ENCODE measurements at places on chromosomes 16 and 17.

DNA sequence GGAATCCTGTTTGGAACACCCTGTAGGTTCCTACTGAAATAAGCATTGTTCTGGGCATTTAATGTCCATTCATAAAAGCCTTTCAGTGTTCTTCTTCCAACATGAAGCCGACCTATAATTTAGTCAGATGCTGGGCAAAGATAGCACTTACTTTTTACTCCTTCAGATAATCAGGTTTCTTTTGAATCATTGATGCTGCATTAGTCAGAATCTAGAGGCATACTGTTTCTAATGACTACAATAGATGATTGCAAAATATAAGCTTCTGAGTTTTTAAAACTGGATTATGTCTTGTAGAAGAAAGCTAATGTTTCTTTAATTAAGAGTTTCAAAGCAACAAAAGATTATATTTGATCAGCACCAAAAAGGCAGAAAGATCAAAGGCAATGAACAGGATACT is 16.0 kb downstream of the MMD start:
- DNase-seq, result no peak

DNA sequence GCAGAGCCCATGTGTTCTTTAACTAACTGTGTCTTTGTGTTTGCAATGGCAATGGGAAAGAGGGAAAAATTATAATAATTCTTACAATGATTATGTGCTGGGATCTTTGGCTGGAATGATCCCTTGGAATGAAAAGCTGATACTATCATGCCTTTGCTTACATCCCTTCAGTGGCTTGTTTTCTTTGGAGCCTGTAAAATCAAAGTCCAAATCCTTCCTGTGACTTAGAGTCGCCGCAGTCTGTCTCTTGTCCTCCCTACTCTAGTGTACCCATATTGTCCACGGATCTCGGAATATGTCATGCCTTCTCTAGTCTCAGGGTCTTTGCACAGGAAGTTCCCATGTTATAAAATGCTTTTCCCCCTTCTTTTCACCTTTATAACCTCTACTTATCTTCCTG is 111.7 kb upstream of the MAF start:
- no peak for DNase-seq

DNA sequence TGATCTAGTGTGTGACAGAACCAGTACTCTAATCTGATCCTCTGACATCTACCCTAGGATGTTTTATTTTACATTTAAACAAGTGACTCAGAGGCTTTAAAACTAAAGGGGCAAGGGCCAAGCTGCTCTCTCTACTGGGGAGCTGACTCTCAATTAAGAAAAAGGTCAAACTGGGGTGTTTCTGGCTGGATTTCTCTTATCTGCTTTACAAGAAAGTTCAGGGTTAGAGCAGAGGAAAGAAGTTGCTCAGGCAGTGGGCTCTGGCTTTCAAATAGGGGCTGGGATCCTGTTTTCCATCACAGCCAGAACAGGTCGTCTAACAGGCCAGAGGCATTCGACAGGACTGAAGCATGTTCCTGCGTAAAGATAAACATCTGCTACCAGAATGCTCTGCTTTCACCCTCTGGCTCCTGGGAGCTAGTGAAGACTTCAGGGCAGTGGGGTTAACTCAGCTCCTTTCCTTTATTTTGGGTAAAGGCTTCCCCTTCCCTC is 8.5 kb downstream of the MMP28 start:
- no peak for DNase-seq

GRCh38 chr17:16459855-16460550 is 32.0 kb downstream of the LRRC75A start:
- no peak for DNase-seq

GRCh38 chr16:56102906-56103305 is 88.4 kb upstream of the GNAO1 start:
- DNase-seq, result no peak

- DNase-seq, result no peak
Measured at GRCh38 chr16:19757026-19757425, 39.0 kb downstream of the IQCK start.

DNA sequence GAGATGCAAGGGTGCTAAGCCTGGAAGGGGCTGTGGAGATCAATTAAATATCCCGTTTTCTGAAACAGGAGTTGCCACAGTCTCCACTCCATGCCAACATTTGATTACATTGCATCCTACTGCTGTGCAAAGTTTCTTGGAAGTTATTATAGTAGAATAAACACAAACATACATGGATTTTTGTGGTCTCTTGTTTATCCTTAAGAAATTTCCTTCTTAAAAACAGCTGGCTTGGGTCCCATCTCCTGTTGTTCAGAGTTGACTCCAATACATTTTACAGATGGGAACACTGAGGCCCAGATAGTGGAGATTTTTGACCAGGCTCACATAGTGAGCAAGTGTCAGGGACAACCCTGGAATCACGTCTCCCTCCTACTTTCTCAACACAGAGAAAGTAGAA is 124.0 kb upstream of the ADAMTS18 start:
- no peak for DNase-seq

DNA sequence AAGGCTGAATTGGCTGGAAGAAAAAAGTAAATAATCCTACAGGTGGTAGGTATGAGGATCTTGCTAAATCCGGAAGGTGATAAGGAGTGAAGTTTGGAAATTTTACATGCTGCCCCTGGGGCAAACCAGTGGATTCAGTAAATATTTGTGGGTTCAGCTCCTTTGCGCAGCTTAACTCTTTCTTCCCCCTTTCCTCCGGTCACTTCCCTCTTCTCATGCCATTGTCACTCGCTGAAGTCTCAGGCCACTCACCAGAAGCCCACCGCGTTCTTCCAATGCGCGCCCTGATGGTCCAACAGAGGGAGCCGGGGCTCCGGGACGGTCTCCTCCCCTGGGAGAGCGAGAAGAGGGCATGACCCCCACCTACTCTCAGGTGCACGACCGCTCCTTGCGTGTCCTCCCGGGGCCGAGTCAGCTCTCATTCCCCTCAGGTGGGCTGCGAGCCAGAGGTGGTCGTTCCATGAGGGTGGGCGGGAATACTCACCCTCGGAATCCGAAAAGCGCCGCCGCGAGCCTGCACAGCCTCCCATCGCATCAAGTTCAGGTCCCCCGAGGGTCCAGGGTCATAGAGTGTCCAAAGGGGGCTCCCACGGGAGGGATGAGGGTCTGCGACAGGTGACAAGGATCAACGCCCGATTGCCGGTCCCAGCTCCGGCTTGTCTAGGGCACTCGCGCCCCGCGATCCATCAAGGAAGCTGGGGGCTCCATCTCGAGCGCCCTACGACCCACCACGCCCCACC is 474 bp downstream of the CLN3 start:
- no peak for DNase-seq

GRCh38 chr16:83838151-83838550 is 30.4 kb downstream of the HSBP1 start:
- no peak for DNase-seq

DNA sequence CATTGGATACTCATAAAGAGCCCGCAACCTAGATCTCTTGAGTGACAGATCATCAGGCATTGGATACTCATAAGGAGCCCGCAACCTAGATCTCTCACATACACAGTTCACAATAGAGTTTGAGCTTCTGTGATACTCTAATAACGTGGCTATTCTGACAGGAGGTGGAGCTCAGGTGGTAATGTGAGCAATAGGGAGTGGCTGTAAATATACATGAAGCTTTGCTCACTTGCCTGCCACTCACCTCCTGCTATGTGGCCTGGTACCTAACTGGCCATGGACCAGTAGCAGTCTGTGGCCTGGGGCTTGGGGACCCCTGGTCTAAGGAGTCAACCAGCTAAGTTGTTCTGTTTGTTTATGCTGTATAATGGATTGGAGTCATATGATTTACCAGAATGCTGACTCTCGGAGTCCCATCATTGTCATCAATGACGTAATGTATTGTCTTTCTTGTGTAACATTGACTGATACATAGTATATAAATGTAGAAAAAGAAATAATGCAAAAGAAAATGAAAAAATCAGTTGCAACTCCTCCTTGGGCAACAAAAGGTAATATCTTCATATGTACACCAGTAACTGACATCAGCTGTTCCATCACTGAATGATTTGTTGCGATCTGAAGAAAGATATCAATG is 17.5 kb downstream of the ABCA9 start:
- DNase-seq, result no peak

DNA sequence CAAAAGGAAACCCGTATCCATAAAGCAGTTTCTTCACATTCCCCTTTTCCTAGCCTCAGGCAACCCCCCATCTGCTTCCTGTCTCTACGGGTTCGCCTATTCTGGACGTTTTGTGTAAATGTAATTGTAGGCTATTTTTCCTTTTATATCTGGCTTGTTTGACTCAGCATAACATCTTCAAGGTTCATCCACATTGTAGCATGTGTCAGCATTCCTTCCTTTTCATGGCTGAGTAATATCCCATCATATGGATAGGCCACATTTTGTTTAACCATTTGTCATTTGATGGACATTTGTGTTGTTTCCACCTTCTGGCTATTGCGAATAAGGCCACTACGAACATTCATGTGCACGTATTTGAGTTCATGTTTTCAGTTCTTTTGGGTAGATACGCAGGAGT is 54.6 kb downstream of the FOXL1 start:
- no peak for DNase-seq

- DNase-seq, result no peak
Measured at GRCh38 chr17:44527954-44528353, 24.7 kb upstream of the GPATCH8 start.

DNA sequence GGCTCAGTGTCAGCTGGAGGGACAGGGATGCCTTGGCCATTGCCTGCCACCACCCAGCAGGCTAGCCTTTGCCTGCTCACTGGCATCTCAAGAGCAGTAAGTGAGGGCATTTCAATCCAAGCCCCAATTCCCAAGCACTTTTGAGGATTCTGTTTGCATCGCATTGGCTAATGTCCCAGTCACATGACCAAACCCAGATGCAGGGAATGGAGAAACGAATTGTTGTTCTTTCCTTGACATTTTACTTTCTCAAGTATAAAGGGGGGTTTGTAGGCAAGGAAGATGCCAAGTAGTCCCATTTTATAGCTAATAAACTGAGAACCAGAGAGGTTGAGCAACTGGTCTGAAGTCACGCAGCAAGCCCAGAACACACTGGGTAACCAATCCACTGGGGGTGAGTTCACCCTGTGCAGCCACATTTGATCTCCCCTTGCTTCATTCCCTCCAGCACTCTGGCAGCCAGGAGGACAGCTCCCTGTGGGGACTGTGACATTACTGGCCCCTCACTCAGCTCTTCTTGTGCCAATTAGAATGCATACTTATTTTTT is 193.8 kb upstream of the CACNG3 start:
- DNase-seq, result no peak

DNA sequence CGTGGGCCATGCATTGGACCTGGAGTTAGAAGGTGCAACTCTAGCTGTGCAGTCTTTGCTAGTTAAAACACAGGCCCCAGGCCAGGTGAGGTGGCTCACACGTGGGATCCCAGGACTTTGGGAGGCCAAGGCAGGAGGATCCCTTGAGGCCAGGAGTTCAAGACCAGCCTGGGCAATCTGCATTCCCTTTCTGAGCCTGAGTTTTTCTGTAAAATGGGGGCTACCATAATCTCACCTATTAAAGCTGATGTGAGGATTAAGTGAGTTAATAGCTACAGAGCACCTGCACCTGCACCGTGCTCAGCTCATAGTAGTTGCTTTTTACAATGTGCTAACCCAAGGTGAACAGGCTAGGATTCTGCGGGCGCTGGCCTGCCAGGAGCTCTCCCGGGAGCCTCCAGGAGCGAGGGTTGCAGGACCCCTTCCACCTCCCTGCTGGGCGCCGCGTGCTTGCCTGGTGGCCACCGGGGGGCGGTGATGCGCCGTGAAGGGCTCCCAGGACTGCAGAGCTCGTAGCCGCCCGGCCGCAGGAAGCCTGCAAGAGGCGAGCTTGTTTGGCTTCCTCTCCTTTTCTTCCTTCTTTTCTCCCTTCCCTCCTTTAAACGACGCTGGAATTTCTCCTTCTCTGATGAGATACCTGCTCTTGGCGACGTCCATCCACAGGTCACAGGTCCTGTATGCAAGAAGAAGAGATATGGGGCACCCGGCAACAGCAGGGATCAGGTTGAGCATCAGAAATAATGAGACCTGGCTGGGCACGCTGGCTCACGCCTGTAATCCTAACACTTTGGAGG is 51.3 kb downstream of the ZFP90 start:
- DNase-seq, result no peak

GRCh38 chr17:49703557-49704277 is 4.0 kb downstream of the SLC35B1 start:
- DNase-seq, result no peak
